ENCODE measurements at places on chromosomes 6 and 20. TPM values are rescaled to one million over a fixed set of nuclear protein-coding genes. Genes with fewer than 3 reads are reported as not detected.

Gene PRRT1
- 1.1 TPM for polyA plus RNA-seq

Gene CLDN20
- not detected for polyA plus RNA-seq

Gene IL17A
- polyA plus RNA-seq, result not detected

Gene ADRM1
- 81.9 TPM for polyA plus RNA-seq

Gene MEI4
- polyA plus RNA-seq, result not detected

Gene CPNE5
- 4.4 TPM for polyA plus RNA-seq

Gene ASIP
- 1.6 TPM for polyA plus RNA-seq

DNA sequence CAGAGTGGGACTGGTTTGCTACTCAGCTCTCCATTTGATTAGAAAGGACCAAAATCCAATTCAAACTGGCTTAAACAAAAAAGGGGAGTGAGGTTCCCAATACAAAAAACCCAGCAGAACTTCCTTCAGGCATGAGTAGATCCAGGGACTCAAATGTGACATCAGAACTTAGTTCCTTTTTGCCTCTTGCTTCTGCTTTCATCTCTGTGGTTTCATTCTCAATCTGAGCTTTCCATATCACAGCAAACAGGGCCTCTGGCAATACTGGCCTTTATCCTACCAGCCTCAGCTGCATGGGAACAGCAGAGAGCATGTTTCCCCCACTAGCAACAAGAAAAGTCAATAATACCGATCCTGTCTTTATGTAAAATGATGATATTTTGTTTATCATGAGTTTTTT lies 28.6 kb upstream of the PRELID3B start:
- peaks cover 17% of the 10 kb centered on the region for H3K27me3 ChIP-seq
- no peak for DNase-seq
- no peak overlapping the region for H3K27ac ChIP-seq
- H3K36me3 ChIP-seq, result no peaks in the 10 kb centered on the region

DNA sequence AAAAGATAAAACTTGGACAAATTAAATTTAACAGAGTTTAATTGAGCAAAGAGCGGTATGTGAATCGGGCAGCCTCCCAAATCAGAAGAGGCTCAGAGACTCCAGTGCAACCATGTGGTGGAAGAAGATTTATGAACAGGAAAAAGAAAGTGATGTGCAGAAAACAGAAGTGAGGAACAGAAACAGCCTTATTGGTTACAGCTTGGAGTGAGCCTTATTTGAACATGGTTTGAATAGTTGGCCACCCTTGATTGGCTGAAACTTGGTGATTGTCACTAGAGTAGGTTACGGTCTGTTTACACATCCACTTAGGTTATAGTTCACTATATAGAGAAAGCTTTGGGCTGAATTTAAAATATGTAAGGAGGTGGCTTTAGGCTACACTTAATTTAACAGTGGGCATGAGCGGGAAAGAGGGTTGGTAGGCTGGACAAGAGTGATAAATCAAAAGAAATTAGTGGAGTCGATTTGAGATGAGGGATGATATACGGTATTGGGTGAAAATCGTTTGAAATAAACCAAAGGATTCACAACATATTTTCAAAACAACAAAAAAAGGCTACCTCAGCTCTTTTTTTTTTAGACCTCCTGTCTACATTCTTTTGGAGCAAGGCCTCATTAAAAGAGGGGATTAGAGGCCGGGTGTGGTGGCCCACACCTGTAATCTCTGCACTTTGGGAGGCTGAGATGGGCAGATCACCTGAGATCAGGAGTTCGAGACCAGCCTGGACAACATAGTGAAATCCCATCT lies 84.3 kb upstream of the PREP start:
- DNase-seq, result no peak
- H3K27ac ChIP-seq, result no peak overlapping the region
- H3K36me3 ChIP-seq, result no peaks in the 10 kb centered on the region
- H3K4me3 ChIP-seq, result no peak overlapping the region
- peaks cover 11% of the 10 kb centered on the region for H3K4me1 ChIP-seq

DNA sequence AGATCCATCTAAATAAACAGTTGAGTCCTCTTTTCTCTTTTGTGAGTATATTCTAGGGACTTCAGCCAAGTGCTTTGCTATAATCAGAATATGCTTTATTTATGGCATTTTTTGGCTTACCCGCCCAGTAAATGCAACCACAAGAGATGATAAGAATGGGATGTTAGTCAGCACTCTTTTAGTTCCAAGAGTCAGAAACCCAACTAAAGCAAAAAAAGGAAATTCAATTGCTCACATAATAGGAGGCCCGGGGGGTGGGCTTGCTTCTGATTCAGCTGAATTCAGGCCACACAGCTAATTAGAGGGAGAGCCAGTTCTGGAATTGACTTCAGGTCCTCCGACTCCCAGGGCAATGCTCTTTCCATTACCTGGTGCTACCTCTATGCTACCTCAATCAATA lies 250.6 kb downstream of the FARS2 start:
- H3K4me3 ChIP-seq, result no peak overlapping the region
- no peaks in the 10 kb centered on the region for H3K27me3 ChIP-seq
- H3K4me1 ChIP-seq, result no peaks in the 10 kb centered on the region
- no peak overlapping the region for H3K27ac ChIP-seq
- DNase-seq, result no peak
- H3K36me3 ChIP-seq, result no peaks in the 10 kb centered on the region

- H3K4me3 ChIP-seq, result no peak overlapping the region
- H3K27me3 ChIP-seq, result no peaks in the 10 kb centered on the region
- no peaks in the 10 kb centered on the region for H3K36me3 ChIP-seq
- DNase-seq, result no peak
- H3K27ac ChIP-seq, result peak overlapping the region; percentile 64
- peaks cover 9% of the 10 kb centered on the region for H3K4me1 ChIP-seq
Observed at GRCh38 chr6:55668591-55668990, 89.6 kb upstream of the HMGCLL1 start.

GRCh38 chr6:13327691-13328075 lies 654 bp downstream of the TBC1D7 start:
- no peaks in the 10 kb centered on the region for H3K27me3 ChIP-seq
- DNase-seq, result no peak
- H3K27ac ChIP-seq, result peak overlapping the region; percentile 94
- H3K4me3 ChIP-seq, result peak overlapping the region; percentile 81

GRCh38 chr6:90144396-90144795 lies 152.2 kb downstream of the BACH2 start:
- no peak overlapping the region for H3K27ac ChIP-seq
- no peaks in the 10 kb centered on the region for H3K4me1 ChIP-seq
- DNase-seq, result no peak
- no peaks in the 10 kb centered on the region for H3K27me3 ChIP-seq
- no peak overlapping the region for H3K4me3 ChIP-seq

DNA sequence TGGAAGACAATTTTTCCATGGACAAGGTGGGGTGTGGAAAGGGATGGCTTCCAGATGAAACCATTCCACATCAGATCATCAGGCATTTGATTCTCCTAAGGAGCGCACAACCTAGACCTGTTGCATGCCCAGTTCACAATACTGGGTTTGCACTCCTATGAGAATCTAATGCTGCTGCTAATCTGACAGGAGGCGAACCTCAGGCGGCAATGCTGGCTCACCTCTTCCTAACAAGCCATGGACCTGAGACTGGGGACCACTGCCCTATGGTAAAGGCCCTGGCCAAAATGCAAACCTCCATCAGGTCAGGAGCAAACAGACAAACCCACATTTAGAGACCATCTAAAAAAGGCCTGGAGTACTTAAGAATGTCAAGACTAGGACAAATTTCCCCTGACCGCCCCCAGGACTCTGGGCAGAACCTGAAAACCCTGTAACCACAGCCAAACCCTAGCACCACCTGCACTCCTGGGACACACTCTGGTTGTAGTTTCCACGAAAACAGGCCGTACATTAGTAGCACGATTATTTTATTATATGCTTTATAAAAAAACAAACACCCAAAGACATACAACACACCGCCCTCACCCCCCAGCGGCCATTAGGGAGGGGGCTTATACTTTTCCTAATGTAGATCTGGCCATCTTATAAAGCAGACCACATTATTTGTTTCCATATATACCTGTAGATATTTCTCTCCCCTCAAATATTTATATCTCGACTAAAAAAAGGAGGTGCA lies 27.3 kb downstream of the SNX5 start:
- peaks cover 7% of the 10 kb centered on the region for H3K4me1 ChIP-seq
- no peaks in the 10 kb centered on the region for H3K27me3 ChIP-seq
- DNase-seq, result no peak
- H3K4me3 ChIP-seq, result no peak overlapping the region

DNA sequence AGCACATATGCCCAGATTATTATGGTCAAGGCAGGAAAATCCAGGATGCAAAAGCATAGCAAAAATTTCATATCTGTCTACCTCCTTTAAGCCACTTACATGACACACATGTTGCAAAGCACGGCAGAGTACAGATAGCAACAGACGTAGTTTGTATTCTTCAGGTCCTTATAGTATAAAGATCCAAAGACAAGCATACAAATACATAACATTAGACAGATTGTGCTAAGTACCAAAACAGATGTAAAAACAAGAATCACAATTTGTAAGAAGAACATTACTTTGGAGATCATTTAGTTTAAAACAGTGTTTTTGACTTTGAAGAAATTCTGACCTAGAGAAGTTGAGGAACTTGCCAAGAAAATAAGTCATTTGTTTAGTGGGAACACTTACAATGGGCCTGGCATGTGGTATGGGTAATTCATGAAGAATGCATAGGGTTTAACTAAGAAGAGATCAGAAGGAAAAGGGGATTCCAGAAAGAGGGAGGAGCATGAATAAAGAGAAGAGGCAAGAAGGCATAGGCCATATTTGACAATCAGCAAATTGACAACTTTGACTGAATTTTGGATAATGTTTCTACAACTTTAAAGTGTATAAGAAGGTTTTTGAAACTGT lies 30.6 kb upstream of the LMBRD1 start:
- H3K27ac ChIP-seq, result no peak overlapping the region
- H3K4me3 ChIP-seq, result no peak overlapping the region
- H3K27me3 ChIP-seq, result no peaks in the 10 kb centered on the region
- H3K36me3 ChIP-seq, result no peaks in the 10 kb centered on the region
- no peaks in the 10 kb centered on the region for H3K4me1 ChIP-seq
- no peak for DNase-seq

DNA sequence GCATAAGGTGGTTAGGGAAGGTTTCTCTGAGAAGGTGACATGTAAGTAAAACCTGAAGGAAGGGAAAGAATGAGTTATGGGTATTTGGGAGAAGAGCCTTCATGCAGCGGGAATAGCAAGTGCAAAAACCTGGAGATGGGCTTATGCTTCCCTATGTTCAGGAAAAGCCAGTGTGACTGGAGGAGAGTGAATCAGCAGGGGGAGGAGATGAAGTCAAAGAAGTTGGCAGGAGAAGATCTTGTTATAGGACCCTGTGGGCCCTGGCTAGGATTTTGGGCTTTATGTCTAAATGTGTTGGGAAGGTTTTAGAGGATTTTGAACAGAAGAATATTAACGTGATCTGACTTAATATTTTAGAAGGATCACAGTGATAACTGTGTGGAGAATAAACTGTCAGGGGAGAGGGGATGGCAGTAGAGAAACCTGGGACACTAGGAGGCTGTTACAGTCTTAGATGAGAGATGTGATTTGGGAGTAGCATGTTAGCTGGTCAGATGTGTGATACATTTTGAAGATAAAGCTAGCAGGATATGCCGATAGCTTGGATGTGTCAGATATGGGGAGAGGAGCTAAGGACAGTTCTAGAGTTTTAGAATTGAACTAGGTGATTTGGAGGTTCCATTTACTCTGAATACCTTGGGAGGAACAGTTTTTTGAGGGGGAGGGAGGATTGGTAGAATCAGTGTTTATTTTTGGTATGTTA lies 41.0 kb downstream of the PHF3 start:
- no peak overlapping the region for H3K27ac ChIP-seq
- H3K4me1 ChIP-seq, result peaks cover 43% of the 10 kb centered on the region
- DNase-seq, result no peak
- peaks cover 13% of the 10 kb centered on the region for H3K36me3 ChIP-seq

DNA sequence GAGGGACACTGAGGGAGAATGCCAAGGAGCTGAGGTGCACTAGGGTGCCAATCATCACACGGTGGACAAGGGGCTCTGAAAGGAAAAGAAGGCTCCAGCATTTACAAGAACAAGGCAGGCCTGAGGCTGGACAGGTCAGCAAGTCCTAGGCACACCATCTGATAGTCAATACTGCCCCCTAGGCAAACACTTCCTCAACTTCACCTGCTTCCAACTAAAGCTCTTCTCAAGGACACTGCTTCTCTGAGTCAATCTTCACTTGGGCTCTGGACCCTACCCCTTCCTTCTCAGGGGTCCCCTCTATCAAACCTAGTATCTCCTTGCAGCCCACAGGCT lies 37.7 kb upstream of the SLC4A11 start:
- peaks cover 69% of the 10 kb centered on the region for H3K36me3 ChIP-seq
- H3K4me1 ChIP-seq, result no peaks in the 10 kb centered on the region
- no peak overlapping the region for H3K27ac ChIP-seq
- no peak overlapping the region for H3K4me3 ChIP-seq
- H3K27me3 ChIP-seq, result no peaks in the 10 kb centered on the region

- DNase-seq, result no peak
- no peaks in the 10 kb centered on the region for H3K27me3 ChIP-seq
- H3K36me3 ChIP-seq, result no peaks in the 10 kb centered on the region
- peaks cover 18% of the 10 kb centered on the region for H3K4me1 ChIP-seq
- no peak overlapping the region for H3K4me3 ChIP-seq
Observed at GRCh38 chr20:1946762-1947534, 46.9 kb downstream of the PDYN start.

GRCh38 chr6:118872726-118873125 lies 21.2 kb upstream of the ASF1A start:
- H3K27me3 ChIP-seq, result no peaks in the 10 kb centered on the region
- H3K27ac ChIP-seq, result no peak overlapping the region
- no peak for DNase-seq

DNA sequence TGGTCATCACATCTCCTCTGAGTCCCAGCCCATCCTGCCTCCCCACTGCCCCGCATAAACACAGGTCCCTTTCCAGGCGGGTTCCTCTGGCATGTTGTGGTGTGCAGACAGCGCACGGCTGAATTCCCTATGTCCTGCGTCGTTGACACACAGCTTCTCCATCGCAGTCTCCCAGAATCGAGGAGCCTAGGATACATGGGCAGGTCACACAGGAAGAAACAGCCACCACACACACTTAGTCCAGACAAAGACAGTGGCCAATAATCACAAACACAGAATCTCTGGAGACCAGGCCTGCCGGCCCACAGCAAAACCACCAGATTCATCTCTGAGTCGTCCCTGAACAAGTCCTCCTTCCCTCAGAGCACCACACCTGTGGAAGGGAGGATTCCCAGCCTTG lies 34.8 kb downstream of the SCML4 start:
- H3K27ac ChIP-seq, result no peak overlapping the region
- H3K4me3 ChIP-seq, result no peak overlapping the region
- peaks cover 16% of the 10 kb centered on the region for H3K27me3 ChIP-seq
- no peak for DNase-seq
- no peaks in the 10 kb centered on the region for H3K36me3 ChIP-seq

DNA sequence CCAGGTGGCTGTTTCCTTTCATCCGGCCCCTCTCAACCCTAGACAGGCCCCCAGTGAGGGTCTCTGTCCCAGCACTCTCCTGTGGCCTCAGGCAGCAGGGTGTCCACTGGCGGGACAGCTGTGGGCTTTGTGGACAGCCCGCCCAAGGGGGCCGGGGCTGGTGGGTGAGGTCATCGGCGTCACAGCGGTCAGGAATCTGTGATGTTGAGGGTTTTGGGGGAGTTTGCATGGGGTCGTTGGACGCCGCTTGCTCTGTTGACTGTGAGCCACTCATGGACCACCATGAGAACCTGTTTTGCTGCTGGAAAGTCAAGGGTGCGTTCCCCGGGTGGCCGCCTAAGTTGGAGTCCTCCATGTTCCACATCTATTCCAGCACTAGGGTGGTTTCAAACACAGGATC lies 146.4 kb downstream of the DTNBP1 start:
- no peak for DNase-seq
- H3K27me3 ChIP-seq, result no peaks in the 10 kb centered on the region
- H3K27ac ChIP-seq, result no peak overlapping the region
- H3K36me3 ChIP-seq, result no peaks in the 10 kb centered on the region
- no peak overlapping the region for H3K4me3 ChIP-seq
- H3K4me1 ChIP-seq, result peaks cover 12% of the 10 kb centered on the region
